ENCODE measurements at places on chromosomes 13 and 19.
A peak's percentile ranks its signal among the peaks of the same experiment; 100 is the strongest.

DNA sequence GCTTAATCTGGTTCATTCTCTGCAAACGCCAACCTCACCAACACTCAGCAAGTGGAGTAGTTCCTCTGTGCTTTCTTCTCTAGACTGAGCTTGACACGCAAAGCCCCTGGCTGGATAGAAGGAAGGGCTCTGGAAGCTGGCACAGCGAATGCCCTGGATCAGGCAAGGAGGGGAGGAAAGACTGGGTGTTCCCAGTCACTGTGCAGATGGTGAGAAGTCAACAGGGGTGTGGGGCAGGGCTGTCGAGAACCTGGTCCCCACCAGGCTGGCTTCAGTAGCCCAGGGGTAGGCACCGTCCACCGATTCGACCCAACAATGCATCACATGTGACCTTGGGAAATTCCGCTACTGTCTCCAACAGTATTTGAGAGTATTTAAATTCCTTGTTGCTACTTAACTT lies 65.5 kb downstream of the TSHZ3 start:
- DNase-seq = no peak

DNA sequence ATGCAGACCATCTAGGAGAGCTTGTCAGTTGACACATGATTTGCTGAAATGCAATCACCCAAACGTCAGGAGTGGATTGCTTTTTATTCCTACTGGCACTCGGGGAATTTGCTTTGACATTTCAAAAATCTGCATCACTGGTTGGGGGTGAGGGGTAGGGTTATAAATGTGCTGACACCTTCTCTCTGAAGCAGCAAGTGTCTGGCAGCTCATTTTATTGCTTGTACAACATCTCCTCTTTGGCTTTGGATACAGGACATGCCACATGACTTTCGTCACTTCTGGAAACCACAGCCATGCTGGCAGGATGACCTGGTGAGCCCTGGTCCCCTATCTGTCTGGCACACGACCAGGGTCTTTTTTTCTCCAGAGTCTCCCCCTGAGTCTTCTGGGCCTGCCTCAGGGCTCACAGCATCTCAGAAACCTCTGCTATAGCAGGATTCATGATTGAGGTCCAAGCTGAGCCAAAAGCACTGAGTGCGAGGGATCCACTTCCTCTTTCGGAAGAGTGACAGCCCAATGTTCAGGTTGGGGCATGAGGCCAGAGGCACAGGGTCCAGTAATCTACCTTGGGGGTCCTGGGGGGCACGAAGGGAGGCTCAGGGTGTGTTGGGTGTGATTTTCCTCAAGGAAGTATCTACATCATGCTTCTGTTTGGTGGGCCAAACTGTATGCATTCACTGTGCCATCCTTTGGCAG lies 60.1 kb downstream of the HSPH1 start:
- no peak for DNase-seq

GRCh38 chr13:20814224-20814910 lies 40.6 kb upstream of the EEF1AKMT1 start:
- DNase-seq = peak; percentile 28

- DNase-seq = no peak
Observed at GRCh38 chr13:76160506-76160905, 524.4 kb downstream of the LMO7 start.
